Pons (tissue), 1 donor: ENCODE measurements at places on chromosomes 5 and 9.
A peak's percentile ranks its signal among the peaks of the same experiment; 100 is the strongest.

DNA sequence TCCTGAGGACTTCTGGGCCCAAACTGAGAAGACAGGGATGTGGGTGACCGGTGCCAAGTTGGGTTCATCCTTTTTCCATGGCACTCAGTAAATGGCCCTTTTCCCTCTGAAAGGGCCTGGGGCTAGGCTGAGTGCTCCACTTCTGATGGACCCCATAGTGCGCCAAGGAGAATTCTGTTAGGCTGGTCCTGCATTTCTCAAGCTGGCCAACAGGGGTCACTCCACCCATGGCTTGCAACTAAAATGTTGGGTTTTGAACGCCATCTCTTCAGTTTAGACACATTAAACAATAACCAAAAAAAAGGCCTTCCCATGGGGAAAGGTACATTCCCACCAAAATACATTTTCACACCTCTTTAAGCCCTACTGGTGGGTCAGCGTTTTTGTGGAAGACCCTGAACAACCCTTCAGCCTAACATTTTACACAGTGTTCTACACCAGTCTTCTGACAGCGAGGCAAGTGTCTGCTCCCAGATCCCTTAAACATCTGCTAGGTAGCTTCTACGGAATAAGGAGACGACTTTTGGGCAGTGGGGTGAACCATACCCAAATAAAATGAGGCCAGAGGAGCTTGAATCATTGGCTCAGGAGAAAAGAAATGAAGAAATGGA lies 27.3 kb downstream of the CNTFR start:
- DNase-seq, result no peak

- no peak for DNase-seq
These were observed 25.5 kb upstream of the NR4A3 start for GRCh38 chr9:99796231-99796630.

GRCh38 chr5:66209350-66209749 lies 65.2 kb downstream of the SREK1 start:
- no peak for DNase-seq

- DNase-seq, result peak; percentile 89
These were observed 48.1 kb downstream of the THBS4 start for GRCh38 chr5:80083101-80083890.

GRCh38 chr5:143646961-143647360 lies 165.0 kb upstream of the HMHB1 start:
- no peak for DNase-seq

DNA sequence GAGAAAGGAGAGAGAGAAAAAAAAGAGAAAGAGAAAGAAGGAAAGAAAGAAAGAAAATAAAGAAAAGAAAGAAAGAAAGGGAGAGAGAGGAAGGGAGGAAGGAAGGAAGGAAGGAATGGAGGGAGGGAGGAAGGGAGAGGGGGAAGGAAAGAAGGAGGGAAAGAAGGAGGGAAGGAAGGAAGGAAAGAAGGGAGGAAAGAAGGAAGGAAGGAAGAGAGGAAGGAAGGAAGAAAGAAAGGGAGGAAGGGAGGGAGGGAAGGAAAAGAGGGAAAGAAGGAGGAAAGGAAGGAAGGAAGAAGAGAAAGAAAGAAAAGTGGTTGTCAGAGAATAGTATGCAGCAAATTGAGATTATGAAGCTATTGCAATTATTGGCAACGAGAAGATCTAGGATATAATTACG lies 49.9 kb upstream of the NIPBL start:
- no peak for DNase-seq

DNA sequence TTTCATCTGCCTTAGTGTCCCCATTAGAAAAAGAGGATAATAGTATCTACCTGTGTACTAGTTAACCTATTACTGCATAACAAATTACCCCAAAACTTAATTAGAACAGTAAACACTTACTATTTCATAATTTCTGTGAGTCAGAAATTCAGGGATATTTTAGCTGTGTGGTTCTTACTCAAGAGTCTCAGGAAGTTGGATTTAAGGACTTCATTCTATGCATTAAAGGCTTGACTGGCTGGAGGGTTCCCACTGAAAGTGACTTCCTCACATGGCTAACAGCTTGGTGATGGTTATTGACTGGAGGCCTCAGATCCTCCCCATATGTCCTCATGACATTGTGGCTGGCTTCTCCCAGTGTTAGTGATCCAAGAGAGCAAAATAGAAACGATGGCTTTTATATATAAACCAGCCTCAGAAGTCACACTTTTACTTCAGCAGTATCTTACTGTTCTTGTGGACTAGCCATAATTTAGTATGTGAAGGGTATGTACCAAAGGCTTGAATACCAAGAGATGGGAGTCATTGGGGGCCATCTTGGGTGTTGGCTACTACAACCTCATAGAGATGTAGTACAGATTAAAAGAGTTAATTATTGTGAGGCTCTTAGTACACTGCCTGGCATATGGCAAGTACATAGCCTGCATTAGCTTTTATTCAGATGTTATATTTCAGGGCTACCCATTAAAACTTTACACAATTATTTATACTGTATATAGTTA lies 9.9 kb downstream of the RAD23B start:
- no peak for DNase-seq

DNA sequence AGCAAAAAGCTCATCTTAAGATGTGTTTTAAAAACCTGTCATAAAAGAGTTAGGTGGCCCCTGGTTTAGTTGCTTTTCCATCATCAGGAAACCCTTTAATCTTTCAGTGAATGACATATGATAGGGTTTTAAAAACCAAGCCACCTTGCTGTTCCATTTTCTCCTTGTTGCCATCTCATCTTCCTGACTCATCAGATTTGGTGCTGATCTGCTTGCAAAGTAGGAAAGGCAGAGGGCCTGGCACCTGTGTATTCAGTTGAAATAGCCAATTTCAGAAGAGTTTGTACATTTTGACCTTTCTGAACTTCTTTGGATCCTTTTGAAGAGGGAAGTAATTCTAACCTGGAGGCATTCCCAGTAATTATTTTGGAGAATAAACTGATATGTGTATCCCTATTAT lies 272.7 kb downstream of the CD180 start:
- no peak for DNase-seq

GRCh38 chr5:103259705-103260355 lies 1.3 kb downstream of the MACIR start:
- DNase-seq, result peak; percentile 46

GRCh38 chr5:28734396-28734795 lies 1696.0 kb upstream of the CDH9 start:
- DNase-seq, result no peak

- peak; percentile 34 for DNase-seq
These were observed 16.5 kb downstream of the ADCY2 start for GRCh38 chr5:7412409-7412808.

DNA sequence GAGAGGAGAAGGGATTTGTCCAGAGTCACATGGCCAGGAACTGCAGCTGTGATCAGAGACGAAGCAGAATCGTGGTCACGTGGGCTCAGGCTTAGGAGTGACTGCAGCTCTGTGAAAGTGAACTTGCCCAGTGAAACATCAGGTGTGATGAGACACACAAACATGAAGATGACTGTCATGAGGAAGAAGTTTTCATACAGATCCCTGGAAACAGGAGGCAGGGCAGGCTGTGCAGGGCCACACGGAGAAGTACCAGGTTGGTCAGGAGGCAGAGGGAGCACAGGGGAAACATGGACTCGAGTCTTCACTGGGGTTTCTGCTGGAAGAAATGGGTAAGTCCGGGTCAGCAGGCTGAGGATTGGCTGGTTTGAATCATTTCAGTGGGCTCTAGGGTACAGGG lies 64.1 kb downstream of the BARX1 start:
- DNase-seq, result no peak

DNA sequence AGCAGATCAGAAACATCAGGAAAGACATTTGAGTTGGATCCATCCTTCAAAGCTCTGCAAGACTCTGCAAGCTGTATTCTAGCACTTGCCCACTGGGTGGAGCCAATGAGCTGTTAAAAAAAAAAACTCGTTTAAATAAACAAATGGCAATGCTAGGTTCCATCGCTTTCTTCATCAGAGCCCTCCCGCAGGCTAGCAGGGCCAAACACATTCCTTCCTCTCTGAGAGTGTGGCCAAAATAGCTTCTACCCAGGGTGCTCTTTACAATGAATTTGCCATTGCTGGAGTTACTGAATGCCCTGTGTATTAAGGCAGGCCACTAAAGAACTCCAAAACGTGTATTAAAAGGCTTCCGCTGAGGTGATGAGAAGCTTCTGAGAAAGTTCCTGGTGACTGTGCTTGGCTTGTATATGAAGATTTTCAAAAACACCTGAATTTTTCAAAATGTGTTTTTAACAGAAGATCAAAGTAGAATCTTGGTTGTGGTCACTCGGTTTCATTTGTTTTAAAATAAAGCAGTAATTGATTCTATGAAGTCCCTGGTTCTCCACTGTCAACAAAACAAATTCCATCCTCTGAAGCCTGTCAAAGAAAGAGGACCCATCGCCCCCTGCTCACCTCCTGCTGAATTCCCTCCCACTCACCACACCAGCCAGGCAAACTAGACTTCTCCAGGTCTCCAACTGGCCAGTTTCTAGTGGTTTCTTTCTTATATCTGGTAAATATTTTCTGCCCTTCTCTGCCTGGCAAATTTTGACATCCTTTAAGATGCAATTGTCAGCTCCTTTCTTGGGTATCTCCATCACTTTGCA lies 36.5 kb upstream of the EQTN start:
- DNase-seq, result peak; percentile 95

- no peak for DNase-seq
These were observed 343.8 kb upstream of the CHD1 start for GRCh38 chr5:99272576-99272975.

GRCh38 chr5:14491015-14491915 lies 90.3 kb upstream of the OTULINL start:
- DNase-seq, result no peak

DNA sequence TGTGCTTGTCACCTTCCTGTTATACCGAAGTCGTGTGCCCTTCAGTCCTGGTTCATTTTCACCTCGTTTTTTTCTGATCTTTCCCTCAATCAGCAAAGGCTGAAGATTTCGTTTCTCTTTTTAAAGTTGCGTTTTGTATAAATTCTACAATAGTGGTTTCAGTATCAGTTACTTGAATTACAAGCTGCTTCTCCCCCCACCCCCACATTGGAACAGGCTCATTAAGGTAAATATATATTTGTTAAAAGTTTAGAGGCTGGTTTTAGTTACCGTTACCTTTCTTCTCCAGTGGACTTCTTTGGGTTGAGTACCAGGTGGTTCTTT lies 881 bp downstream of the SUB1 start:
- DNase-seq, result peak; percentile 32

GRCh38 chr9:36086442-36086841 lies 49.7 kb downstream of the RECK start:
- DNase-seq, result no peak

GRCh38 chr5:72814864-72815263 lies 1.6 kb upstream of the TNPO1 start:
- no peak for DNase-seq

GRCh38 chr9:86575825-86576525 lies 221.8 kb upstream of the TUT7 start:
- DNase-seq, result no peak

GRCh38 chr5:139361835-139362429 lies 20.3 kb downstream of the PAIP2 start:
- no peak for DNase-seq

DNA sequence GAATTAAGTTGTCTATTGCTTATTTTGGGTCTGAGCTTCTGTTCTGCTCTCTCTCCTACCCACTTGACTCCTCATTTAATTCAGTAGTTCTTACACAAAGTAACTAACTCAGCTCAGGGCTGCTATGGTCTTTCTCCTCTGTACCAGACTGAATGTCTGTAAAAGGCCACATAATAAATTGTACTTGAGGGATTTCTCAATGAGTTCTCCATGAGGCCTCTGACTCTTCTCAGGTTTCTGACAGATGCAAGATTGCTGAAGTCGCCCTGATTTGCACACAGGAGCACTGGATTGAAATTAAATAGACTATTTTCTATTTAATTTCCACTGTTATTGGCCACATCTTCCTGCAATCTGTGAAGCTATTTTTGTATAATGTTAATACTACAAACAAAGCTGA lies 2.9 kb downstream of the IQGAP2 start:
- DNase-seq, result no peak

DNA sequence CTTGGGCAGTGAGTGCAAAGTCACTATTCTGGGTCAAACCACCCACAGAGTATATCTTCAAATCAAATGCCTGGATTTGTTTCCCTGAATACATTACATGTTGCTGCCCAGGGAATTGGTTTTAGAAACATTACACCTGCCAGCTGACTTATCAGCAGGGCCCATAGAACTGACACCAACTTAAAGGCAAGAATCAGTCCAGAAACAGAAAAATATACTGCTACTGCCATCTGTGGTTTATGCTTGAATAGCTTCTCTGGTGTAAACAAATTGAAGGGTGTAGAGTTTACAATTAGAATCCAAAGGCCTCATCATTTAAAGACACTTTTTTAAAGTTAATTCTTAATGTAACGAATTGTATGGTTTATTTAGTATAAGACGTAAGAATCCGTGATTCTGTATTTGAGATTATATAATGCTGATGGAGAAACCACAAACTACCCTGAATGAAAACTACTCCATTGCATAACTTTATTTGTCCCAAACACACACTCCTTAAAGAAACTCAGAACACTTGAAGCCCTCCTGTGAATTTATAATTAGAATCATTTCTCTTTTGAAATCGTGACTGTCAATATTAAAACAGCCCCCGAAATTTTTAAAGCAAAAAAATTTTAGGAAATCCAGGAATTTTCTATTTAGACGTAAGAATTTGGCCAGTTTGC lies 6.2 kb downstream of the NR6A1 start:
- peak; percentile 66 for DNase-seq

- DNase-seq, result peak; percentile 27
These were observed 784.6 kb upstream of the NUDT12 start for GRCh38 chr5:104347119-104347708.
